Cerebellar nuclear complex (tissue), 1 donor: ENCODE measurements at places on chromosomes 1 and 21.

GRCh38 chr1:199044191-199044590 lies 405.4 kb downstream of the PTPRC start:
- DNase-seq, result no peak

DNA sequence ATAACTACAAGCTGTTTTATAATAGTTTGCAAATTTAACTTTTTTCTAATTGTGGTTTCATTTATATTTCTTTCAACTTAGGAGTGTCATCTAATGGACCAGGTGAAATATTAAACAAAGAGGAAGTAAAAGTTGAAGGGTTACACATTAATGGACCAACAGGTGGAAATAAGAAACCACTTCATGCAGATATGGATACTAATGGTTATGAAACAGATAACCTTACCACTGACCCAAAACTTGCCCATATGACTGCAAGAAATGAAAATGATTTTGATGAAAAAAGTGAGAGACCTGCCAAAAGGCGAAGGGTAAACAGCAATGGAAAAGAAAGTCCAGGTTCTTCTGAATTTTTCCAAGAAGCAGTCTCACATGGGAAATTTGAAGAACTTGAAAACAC lies 59.7 kb downstream of the MIER1 start:
- DNase-seq, result no peak

- DNase-seq, result no peak
Measured at GRCh38 chr1:29322147-29322694, 85.9 kb downstream of the PTPRU start.

- no peak for DNase-seq
Measured at GRCh38 chr21:41482980-41483379, 25.0 kb downstream of the TMPRSS2 start.

GRCh38 chr1:184608581-184608980 lies 146.1 kb downstream of the EDEM3 start:
- no peak for DNase-seq

DNA sequence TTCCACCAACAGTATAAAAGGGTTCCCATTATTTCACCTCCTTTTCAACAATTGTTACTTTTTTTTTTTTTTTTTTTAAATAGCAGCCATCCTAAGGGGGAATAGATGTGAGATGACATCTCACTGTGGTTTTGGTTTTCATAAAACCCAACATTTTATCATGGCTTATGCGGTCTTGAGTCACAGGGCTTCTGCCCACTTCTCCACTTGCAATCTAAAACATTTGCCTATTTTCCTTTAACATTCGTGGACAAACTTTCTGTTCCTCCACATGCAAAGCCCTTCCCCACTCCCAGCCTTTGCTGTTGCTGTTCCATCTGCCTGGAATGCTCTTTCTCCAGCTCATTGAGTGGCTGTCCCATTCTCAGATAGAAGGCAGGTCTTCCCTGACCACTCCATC lies 239.7 kb upstream of the KCNK2 start:
- no peak for DNase-seq

DNA sequence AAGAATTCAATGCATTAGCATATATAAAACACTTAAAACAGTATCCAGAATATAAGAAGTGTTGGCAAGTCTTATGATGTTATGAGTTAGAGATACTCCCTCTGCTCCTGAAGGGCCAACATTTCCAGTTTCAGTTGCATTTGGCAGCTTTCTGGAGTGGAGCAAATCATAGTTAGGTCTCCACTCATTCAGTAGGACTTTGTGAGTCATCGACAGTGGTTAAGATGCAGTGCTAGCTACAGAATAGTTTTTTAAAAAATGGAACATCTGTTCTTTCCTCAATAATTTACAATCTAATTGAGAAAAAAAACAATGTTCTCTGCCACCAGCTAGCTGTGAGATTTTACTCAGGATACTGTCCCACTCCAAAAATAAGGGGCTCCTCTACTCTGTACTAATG lies 389.1 kb downstream of the HLX start:
- DNase-seq, result no peak

DNA sequence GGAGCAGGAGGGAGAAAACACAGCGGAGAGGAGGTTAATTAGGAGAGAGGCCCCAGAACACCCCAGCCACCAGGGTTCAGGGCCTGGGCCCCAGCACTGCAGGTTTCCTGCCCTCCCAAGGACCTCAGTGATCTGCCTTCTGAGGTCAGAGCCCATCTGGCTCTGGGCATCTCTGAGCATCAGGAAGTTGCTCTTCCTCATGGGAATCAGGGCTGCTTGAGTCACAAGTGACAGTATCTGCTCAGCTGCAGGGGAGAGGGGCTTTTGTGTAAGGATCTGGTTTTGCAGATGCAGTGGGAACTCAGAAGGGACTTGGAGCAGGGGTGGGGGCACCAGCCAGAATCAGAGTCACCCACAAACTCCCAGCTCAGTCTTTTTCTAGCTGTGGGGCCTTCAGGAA lies 472.1 kb downstream of the PTPRU start:
- no peak for DNase-seq

GRCh38 chr1:100076744-100077143 lies 56.0 kb downstream of the SASS6 start:
- no peak for DNase-seq

GRCh38 chr1:76300556-76300955 lies 226.0 kb downstream of the ST6GALNAC3 start:
- DNase-seq, result no peak

DNA sequence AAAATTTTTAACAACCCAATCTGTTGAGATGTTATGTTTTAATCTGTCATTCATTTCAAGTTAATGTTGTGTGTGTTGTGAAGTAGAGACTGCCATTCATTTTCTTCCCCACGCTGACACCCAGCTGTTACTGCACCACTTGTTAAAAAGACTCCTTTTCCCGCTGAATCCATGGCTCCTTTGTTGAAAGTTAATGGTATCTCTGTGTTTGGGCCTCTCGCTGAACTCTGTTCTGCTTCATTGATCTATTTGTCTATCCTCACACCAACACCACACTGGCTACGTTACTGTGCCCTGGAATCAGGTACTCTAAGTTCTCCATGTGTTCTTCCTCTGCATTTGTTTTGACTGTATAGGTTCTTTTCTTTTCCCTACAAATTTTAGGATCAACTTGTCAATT lies 58.2 kb downstream of the PDE9A start:
- DNase-seq, result no peak

GRCh38 chr21:29104239-29104708 lies 26.2 kb upstream of the MAP3K7CL start:
- DNase-seq, result no peak

DNA sequence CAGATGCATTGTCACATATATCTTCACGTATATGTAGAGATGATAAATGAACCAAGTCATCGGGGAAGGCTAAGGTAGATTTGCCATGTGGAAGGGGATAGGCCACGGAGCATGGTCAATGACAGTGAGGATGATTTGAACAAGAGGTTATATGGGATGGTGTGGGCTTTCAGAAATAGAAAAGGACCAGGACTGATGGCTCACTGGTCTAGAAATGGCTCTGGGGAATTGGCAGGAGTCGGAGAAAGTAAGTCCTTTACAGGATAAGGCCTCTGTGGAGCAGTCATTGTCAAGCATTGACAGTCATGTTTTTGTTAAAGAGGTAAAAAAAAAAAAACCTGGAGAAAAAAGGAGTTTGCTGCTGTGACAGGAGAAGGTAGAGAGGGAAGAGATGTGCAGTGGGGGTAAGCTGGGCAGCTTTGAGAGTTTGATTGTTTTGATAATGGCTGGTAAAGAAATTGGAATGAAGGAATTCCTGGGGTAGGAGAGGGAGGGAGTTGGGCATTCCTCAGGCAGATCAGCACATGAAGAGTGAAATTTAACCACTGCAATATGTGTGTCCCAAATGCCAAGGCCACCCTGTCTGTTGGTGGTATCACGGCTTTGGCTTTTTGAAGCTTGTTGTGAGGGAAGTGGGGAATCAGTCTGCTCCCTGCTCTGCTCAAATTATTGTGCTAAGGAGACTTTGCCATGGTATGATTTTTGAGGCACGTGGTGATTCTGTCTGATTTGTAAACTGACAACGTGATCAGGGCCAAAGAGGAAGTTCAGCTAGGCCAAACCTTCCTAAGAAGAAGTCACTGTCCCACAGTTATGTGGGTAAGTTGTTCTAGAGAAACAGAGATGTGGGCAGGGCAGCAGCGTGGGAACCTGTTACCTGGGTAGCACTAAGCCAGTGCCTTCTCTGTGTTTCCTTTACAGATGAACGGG lies 26.0 kb downstream of the MACF1 start:
- no peak for DNase-seq

DNA sequence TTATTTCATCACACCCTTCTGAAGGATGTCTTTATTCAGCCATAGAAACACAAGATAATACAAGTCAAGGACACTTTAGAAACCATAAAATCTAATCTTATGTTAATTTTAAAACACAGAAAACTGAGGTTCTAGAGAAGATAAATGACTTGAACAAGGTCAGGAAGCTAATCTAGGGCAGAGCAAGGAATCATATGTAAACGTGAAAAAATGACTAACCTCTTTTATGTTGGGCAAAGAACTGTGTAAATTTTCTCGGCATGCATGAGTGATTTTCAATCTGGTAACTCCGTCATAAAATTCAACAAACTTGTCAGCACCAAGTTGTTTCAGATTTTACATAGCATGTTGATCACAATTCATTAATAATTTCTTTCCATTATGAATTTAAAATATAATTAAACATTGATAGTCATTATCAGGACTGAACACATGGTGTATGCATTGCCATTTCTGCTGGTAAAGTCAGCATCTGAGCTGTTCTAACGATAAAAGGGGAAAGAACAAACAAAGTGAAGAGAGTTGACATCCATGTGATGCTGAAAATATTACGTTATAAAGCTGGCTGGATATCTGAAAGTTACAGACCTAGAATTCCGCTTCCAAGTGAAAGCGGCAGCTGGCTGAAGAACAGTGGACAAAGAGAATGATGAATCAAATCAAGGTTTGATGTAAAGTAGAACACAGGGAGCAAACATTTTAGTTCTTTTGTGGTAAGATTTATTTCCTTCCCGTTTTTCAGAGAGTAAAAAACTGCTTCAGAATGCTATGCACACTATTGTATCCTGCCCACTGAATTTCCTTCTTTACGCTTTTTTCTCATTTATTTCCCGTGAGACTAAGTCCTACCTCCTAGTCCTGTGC lies 1037.4 kb upstream of the TMPRSS15 start:
- no peak for DNase-seq

GRCh38 chr1:195394567-195394966 lies 1213.7 kb downstream of the KCNT2 start:
- DNase-seq, result no peak

- DNase-seq, result no peak
Measured at GRCh38 chr21:18499761-18500376, 96.3 kb upstream of the TMPRSS15 start.

GRCh38 chr1:6152181-6152580 lies 27.9 kb downstream of the CHD5 start:
- no peak for DNase-seq

DNA sequence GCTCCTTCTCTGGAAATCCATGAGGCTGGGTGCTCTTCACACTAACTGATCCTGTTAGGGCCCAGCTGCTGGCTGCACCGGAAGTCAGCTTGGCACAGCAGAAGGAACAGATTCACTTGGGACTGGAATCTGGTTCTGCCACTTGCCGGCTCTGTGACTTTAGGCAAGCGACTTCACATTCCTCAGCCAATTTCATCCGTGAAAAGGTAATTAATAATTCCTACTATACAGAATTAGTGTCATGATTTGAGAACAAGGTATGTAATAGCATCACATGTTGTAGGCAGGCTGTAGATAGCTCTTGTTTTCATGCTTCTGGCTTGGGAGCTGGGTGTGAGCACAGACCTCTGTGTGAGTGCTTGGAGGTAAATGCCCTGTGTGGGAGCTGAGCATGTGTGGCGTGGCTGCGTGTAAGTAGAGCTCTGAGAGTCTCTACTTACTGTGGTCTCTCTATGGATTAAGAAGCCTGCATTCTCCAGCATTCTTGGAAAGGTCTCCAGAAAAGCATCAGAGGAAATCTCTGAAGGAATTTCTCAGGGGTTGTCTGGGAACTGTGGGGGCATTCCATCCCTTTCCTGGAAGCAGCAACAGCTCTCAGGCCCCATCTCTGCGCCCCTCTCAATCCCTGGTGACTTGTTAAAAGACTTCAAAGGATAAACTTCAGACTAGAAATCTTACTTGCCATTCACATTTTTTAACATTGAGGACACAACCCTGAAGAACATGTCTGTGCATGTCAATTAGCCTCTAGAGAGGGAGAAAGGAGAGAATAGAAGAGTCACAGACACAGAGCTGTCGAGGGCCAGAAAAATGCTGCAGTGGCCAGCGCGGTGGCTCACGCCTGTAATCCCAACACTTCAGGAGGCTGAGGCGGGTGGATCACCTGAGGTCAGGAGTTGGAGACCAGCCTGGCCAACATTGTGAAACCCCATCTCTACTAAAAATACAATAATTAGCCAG lies 47.7 kb upstream of the PPM1J start:
- DNase-seq, result no peak

- no peak for DNase-seq
Measured at GRCh38 chr1:89363638-89364536, at the start of gene GBP6. Gene GBP6, plus strand, starts transcription at chr1:89364059. Its CDS starts 4,493 bp downstream, at chr1:89368552.

DNA sequence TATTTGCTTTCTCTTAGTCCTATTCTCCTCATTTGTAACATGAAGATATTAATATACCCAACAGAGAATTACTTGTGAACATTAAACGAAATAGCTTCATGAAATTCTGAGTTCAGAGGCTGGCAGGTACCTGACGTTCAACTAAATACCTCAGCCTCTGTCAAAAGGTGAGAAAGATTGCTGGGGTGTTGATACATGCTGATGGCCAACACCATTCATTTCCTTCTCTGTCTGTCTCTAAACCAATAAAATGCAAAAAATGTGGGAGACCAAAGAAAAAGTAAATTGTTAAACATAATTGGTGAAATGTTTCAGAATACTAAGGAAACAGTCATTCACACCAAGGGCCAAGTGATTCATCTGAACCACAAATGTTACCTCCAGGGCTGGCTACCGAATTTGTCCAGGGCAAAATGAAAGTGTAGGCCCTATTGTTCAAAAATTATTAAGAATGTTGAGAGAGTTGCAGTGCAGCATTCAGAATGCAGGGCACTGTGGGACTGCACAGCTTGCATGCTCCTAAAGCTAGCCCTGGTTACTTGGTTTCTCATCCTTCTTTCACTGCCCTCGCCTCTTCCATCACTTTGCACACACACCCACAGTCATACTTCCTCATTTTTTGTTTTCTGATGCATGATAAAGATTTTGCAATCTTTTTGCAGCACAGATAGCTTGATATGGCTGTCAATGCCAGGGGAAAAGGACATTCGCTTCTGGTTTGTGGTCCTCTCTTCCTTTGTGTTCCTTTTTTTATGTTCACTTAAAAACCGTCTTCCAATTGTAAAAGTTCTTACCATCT lies 414.3 kb upstream of the NR5A2 start:
- DNase-seq, result no peak

GRCh38 chr1:66695116-66695515 lies 57.1 kb upstream of the DYNLT5 start:
- DNase-seq, result no peak

GRCh38 chr21:22758478-22758877 lies 1760.3 kb downstream of the NCAM2 start:
- DNase-seq, result no peak

DNA sequence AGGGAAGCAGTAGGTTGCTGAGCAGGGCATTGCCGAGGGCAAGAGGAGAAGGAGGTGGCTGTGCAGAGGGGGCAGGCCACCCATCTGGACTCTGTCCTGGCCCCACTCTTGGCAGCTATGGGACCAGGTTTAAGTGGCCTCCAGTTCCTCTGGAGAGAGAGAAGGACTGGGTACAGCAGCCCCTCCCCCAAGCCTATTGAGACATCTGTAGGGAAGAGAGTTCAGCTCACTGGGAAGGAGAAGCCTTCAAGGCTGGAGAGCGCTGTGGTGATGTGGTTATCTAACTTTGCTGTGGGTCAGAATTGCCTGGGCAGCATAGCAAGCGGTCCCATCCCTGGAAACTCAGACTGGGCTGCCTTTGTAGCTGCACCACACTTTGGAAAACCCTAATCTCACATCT lies 93.9 kb downstream of the KCNJ15 start:
- DNase-seq, result no peak
